A549 treated with GW870086 at 1 μM for 4 hours (cell line): ENCODE measurements at places on chromosomes 6 and 20. TPM values are rescaled to one million over a fixed set of nuclear protein-coding genes. Genes with fewer than 3 reads are reported as not detected.

JPH2 gene
- total RNA-seq = 3.0 to 3.7 TPM (median 3.2 TPM) in 5 replicates

TBXT gene
- total RNA-seq = not detected in 5 replicates

COL11A2 gene
- total RNA-seq = 0.45 to 0.93 TPM (median 0.71 TPM) in 5 replicates

ACSS1 gene
- total RNA-seq = 10.3 to 14.6 TPM (median 14.0 TPM) in 5 replicates

SCRT2 gene
- not detected in 5 replicates for total RNA-seq

POPDC3 gene
- total RNA-seq = 24.7 to 28.3 TPM (median 27.1 TPM) in 5 replicates

EDN3 gene
- total RNA-seq = 1.1 to 1.8 TPM (median 1.5 TPM) in 5 replicates

TNXB gene
- 0.42 to 1.3 TPM (median 0.65 TPM) in 5 replicates for total RNA-seq

OPN5 gene
- total RNA-seq = not detected in 5 replicates

LY6G6D gene
- not detected in 5 replicates for total RNA-seq

FAM83C gene
- total RNA-seq = 0.06 to 0.14 TPM (median 0.08 TPM) in 5 replicates

SLC22A3 gene
- 40.2 to 51.2 TPM (median 47.9 TPM) in 5 replicates for total RNA-seq

RSPH3 gene
- total RNA-seq = 3.0 to 5.0 TPM (median 3.9 TPM) in 5 replicates

ZNF311 gene
- 0.09 to 0.27 TPM (median 0.16 TPM) in 5 replicates for total RNA-seq

MEP1A gene
- not detected in 5 replicates for total RNA-seq

KHDC1L gene
- total RNA-seq = 0.36 to 0.51 TPM (median 0.42 TPM) in 4 of 5 replicates, not detected in the other

CLPSL2 gene
- total RNA-seq = 0.79 to 2.0 TPM (median 1.3 TPM) in 4 of 5 replicates, not detected in the other

EYS gene
- total RNA-seq = 0.02 to 0.23 TPM (median 0.11 TPM) in 4 of 5 replicates, not detected in the other

RCAN2 gene
- total RNA-seq = not detected in 5 replicates

CCN2 gene
- total RNA-seq = 57.9 to 92.2 TPM (median 70.8 TPM) in 5 replicates

C6orf118 gene
- 0.15 to 0.46 TPM (median 0.22 TPM) in 5 replicates for total RNA-seq

XRN2 gene
- total RNA-seq = 86.9 to 109 TPM (median 98.4 TPM) in 5 replicates

GFOD1 gene
- 1.6 to 1.9 TPM (median 1.8 TPM) in 5 replicates for total RNA-seq

BTNL2 gene
- not detected in 5 replicates for total RNA-seq

UBE2J1 gene
- 13.1 to 16.8 TPM (median 15.8 TPM) in 5 replicates for total RNA-seq

PRDM13 gene
- total RNA-seq = 0.81 to 1.2 TPM (median 0.87 TPM) in 5 replicates

AVP gene
- not detected in 5 replicates for total RNA-seq

TFEB gene
- total RNA-seq = 5.0 to 8.0 TPM (median 6.8 TPM) in 5 replicates

AARS2 gene
- total RNA-seq = 5.8 to 7.6 TPM (median 6.8 TPM) in 5 replicates

CDSN gene
- not detected in 5 replicates for total RNA-seq

KIAA1755 gene
- 0.13 to 0.18 TPM (median 0.14 TPM) in 4 of 5 replicates, not detected in the other for total RNA-seq

VNN1 gene
- 0.03 to 0.07 TPM (median 0.05 TPM) in 3 of 5 replicates, not detected in the others for total RNA-seq

UBE2C gene
- total RNA-seq = 225 to 255 TPM (median 251 TPM) in 5 replicates

FAXC gene
- 6.1 to 7.4 TPM (median 6.8 TPM) in 5 replicates for total RNA-seq

PAK5 gene
- total RNA-seq = not detected in 5 replicates

NAA20 gene
- 139 to 154 TPM (median 144 TPM) in 5 replicates for total RNA-seq

TNF gene
- total RNA-seq = 0.16 TPM in 1 of 5 replicates, not detected in the others

NRSN1 gene
- total RNA-seq = not detected in 5 replicates
